ENCODE measurements at places on chromosomes 1 and 21.

GRCh38 chr1:61604261-61604660 is 120.7 kb downstream of the TM2D1 start:
- no peaks in the 10 kb centered on the region for H3K27me3 ChIP-seq
- H3K27ac ChIP-seq, result no peak overlapping the region
- no peaks in the 10 kb centered on the region for H3K4me1 ChIP-seq

GRCh38 chr1:105260001-105260400 is 1510.3 kb downstream of the AMY1C start:
- no peaks in the 10 kb centered on the region for H3K4me1 ChIP-seq
- H3K36me3 ChIP-seq, result no peaks in the 10 kb centered on the region
- H3K27me3 ChIP-seq, result no peaks in the 10 kb centered on the region
- no peak overlapping the region for H3K4me3 ChIP-seq

DNA sequence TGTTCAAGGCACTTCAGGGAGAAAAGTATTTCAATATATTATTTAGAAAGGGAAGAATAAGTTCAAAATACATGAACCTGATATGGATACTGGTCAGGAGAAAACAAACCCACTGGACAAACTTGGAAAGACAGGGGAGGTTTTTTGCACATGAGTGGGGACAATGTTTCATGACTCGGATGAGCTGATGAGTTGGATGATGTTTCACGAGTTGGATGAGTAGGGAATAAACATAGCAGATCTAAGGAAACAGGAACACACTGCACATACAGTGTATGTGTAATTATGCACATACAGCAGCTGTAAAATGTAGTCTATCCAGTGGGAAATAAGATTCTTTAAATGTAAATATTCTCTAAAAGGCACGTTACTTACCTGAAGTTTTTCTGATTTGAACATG is 682.9 kb upstream of the ADAMTS5 start:
- H3K27ac ChIP-seq, result no peak overlapping the region
- H3K36me3 ChIP-seq, result no peaks in the 10 kb centered on the region
- H3K4me3 ChIP-seq, result no peak overlapping the region
- no peaks in the 10 kb centered on the region for H3K4me1 ChIP-seq
- DNase-seq, result no peak
- H3K27me3 ChIP-seq, result no peaks in the 10 kb centered on the region

DNA sequence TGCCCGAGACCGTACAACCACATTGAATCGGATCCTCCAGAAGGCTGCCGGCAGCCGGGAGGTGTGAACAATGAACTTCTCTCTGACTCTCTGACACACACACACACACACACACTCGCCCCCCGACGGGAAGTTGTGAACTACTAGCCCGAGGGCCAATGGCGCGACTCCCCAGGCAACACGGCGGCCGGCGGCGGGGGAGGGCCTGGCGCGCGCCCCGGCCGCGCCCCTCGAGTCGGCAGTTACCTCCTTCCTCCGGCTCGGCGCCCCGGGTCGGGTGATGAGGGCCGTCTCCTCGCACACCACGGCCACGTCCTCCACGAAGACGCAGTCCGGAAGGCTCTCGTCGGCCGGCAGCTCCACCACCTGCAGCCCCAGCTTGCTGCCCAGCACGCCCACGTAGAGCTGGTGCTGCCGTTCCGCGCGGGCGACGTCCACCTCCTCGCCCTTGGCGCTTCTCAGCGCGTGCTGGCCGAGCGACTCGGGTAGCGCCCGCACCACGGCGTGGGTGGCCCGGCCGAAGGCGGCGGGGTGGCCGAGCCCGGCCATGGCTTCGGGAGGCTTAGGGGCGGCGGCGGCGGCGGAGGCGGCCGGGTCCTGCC is 361 bp downstream of the DDAH1 start:
- peak overlapping the region; percentile 88 for H3K27ac ChIP-seq
- H3K36me3 ChIP-seq, result no peaks in the 10 kb centered on the region
- H3K4me3 ChIP-seq, result peak overlapping the region; percentile 71
- peaks cover 19% of the 10 kb centered on the region for H3K4me1 ChIP-seq
- no peaks in the 10 kb centered on the region for H3K27me3 ChIP-seq

DNA sequence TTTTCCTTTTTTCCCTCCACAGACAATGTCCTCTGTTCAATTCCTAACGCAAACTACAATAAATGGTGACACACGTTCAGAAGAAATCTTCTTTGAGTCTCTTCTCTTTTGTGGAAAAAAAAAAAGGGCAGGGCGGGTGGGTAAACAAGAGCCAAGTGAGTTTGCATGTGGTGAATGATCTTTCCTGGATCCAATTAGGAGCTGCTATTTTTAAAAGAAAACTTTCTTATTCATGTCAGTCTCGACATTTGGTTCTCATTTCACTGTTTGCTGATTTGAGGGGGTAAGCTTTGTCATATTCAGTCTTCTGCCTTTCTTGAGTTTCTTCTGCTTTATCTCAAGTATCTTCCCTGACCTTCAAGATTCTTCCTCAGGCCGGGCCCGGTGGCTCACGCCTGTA is 29.2 kb upstream of the KIF1B start:
- no peak for DNase-seq
- peaks cover 3% of the 10 kb centered on the region for H3K36me3 ChIP-seq
- H3K4me1 ChIP-seq, result peaks cover 22% of the 10 kb centered on the region
- H3K4me3 ChIP-seq, result no peak overlapping the region
- H3K27me3 ChIP-seq, result no peaks in the 10 kb centered on the region

DNA sequence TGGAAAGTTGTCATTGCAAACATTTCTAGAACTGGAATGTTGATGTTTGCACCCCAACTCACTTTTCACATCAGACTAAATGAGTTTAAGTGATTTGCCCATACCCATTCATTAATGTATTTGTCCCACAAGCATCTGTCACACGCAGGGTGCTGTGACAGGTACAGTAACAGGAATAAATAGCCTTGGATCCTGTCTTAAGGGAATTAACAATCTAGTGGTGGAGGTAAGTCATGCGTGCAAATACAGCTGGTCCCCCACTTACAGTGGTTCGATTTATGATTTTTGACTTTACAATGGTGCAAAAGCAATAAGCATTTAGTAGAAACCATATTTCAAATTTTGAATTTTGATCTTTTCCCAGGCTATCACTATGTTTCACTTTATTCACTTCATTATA is 17.5 kb upstream of the PRDM2 start:
- no peaks in the 10 kb centered on the region for H3K4me1 ChIP-seq
- H3K27me3 ChIP-seq, result no peaks in the 10 kb centered on the region

DNA sequence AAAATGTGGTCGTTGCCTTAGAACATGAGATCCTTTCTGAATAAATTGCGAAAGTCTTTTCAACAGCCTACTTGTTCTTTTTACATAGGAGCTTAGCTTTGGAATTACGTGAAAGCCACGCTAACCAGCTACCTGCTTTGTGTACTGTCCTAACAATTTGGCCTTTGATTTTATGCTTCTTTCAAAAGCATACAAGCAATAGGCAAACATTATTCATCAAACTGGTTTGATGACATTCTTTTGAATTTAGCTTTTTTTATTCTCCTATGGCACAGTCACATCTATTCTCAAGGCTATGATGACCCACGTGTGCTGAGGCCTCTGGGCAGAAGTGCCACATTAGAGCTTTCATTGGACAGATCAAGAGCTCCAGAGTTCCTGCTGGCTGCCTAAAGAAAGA is 178.0 kb upstream of the DPT start:
- H3K4me3 ChIP-seq, result no peak overlapping the region
- H3K27me3 ChIP-seq, result no peaks in the 10 kb centered on the region
- no peak overlapping the region for H3K27ac ChIP-seq
- no peak for DNase-seq
- H3K4me1 ChIP-seq, result no peaks in the 10 kb centered on the region

DNA sequence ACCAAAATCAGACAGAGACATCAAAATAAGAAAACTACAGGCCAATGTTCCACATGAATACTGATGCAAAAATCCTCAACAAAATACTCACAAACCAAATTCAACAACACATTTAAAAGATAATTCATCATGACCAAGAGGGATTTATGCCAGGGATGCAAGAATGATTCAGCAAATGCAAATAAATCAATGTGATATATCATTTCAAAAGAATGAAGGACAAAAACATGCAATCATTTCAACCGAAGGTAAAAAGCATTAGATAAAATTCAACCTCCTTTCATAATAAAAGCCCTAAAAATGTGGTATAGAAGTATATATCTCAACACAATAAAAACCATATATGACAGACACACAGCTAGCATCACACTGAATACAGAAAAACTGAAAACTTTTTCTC is 81.5 kb upstream of the LYPLAL1 start:
- H3K4me3 ChIP-seq, result no peak overlapping the region
- H3K36me3 ChIP-seq, result no peaks in the 10 kb centered on the region
- H3K27me3 ChIP-seq, result no peaks in the 10 kb centered on the region
- DNase-seq, result no peak
- no peak overlapping the region for H3K27ac ChIP-seq
- no peaks in the 10 kb centered on the region for H3K4me1 ChIP-seq

DNA sequence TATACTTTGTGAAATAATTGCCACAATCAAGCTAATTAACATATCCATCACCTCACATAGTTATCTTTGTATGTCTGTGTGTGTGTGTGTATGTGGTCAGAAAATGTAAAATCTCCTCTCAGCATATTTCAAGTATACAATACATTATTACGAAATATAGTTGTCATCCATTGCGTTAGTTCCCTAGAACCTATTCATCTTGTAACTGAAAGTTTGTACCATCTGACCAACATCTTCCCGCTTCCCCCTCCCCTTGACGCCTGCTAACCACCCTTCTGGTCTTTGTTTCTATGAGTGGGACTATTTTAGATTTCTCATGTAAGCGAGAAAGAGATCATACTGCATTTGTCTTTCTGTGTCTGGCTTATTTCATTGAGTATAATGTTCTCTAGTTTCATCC is 455.3 kb downstream of the KCNT2 start:
- H3K4me1 ChIP-seq, result no peaks in the 10 kb centered on the region
- no peak overlapping the region for H3K4me3 ChIP-seq
- no peak for DNase-seq
- H3K36me3 ChIP-seq, result no peaks in the 10 kb centered on the region

DNA sequence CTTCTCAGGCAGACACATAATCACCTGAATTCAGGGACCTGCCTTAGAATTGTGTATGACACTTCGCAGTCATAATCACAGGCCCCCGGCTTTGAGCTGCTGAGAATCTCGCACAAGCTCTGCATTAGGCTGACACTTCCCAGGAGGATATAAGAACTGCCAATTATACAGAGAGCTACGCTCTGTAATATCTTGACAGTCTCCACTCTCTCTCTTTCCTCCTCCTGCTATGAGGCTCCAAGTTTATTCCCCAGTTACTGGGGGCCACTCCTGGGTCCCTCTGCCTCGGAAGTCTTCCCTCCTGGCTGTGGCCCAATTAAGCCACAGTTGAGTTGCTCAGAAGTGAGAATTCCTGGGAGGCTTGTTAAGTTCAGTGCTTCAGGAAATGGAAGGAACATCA is 42.7 kb downstream of the EBNA1BP2 start:
- H3K4me1 ChIP-seq, result no peaks in the 10 kb centered on the region
- no peaks in the 10 kb centered on the region for H3K27me3 ChIP-seq
- DNase-seq, result peak; percentile 15
- H3K27ac ChIP-seq, result no peak overlapping the region
- H3K36me3 ChIP-seq, result no peaks in the 10 kb centered on the region

DNA sequence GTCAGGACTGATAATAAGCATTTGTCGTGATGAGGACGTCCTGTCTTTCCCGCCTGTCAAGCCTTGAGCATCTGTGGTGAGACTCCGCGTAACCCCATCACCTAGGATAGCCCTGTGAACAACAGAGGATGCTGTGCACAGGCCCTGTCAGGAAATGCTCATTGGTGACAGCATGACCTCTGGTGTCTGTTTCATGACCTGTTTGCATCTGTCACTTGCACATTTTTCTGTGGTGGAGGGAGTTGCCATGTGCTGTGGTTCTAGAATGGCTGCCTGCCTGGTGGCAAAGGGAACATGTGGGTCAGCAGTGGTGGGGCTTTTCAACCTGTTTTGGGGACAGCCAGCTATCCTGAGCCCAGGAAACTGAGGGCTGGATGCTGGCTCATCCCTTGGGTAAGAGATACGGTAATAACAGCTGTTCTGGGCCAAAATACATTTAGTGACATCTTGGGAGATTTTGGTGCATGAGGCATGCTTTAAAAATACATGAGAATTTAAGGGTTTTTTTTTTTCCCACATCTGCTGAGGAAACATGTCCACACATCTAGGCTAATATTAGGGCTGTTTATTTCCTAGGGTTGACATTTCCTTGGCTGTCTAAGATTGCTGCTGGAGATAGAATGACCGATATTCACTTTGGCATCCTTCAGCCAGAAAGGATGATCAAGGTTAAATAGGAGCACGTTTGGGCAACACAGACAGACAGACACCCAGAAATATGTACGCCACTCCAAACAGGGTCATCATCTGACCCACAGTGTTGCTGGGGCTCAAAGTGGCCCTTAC is 52.9 kb downstream of the KCNC4 start:
- peaks cover 26% of the 10 kb centered on the region for H3K4me1 ChIP-seq
- H3K4me3 ChIP-seq, result no peak overlapping the region
- H3K27me3 ChIP-seq, result no peaks in the 10 kb centered on the region
- no peak for DNase-seq
- H3K27ac ChIP-seq, result no peak overlapping the region
- no peaks in the 10 kb centered on the region for H3K36me3 ChIP-seq

DNA sequence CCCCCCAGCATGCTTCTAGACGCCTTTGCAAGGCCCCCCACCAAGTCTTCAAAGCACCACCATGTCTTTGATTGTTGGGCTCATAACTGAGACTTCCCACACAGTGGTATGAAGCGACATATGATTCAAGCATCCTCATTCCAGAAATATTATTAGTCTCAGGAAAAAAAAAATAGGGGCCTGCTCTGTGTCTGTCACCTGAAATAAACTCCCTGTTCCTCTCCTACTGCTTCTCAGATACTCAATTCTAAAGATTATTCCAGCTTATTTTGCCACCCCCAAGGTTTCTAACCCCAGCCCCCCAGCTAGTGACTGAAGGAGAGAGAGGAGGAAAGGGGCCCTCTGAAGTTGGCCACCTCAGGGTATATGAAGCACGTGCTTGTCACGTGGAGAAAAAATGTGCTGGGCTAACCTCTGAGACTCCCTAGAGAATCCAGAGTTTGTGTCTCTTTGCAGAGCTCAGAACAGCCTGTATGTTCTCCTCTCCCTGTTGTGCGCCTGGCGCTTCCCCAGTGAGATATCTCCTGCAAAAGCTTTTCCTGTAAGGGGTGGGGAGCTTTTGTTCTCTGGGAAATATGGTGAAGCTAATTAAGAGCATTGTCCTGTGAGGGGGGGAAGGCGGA is 35.9 kb upstream of the RASAL2 start:
- no peaks in the 10 kb centered on the region for H3K27me3 ChIP-seq
- DNase-seq, result no peak
- H3K27ac ChIP-seq, result peak overlapping the region; percentile 49
- H3K36me3 ChIP-seq, result no peaks in the 10 kb centered on the region
- H3K4me3 ChIP-seq, result no peak overlapping the region
- peaks cover 9% of the 10 kb centered on the region for H3K4me1 ChIP-seq
